ENCODE measurements at places on chromosomes 5 and 9.

DNA sequence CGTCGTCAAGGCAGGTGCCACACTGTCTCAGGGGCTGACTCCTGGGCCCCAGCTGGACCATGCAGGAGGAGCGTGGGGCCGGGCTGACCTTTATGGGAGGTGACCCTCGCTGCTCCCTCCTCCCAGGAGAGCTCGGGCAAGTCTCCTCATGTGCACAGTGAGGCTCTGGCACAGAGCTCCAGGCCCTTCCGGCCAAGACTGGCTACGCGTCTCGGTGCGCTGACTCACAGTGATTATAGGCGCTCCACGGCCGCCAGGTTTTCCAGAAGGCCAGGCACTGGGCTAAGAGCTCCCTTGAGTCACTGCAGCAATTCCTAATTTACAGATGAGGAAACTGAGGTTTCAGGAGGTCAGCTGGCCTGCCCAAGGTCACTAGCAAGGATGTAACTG, 47.4 kb downstream of the VAV2 start:
- no peaks in the 10 kb centered on the region for H3K36me3 ChIP-seq
- no peak overlapping the region for H3K27ac ChIP-seq
- H3K4me3 ChIP-seq, result no peak overlapping the region
- no peaks in the 10 kb centered on the region for H3K4me1 ChIP-seq

- no peaks in the 10 kb centered on the region for H3K36me3 ChIP-seq
- no peaks in the 10 kb centered on the region for H3K4me1 ChIP-seq
- DNase-seq, result no peak
- no peak overlapping the region for H3K4me3 ChIP-seq
Measured at GRCh38 chr5:6246820-6247437, 131.4 kb downstream of the MED10 start.

GRCh38 chr5:102596113-102596512, 97.3 kb upstream of the SLCO6A1 start:
- H3K4me3 ChIP-seq, result no peak overlapping the region
- DNase-seq, result no peak
- H3K36me3 ChIP-seq, result no peaks in the 10 kb centered on the region
- no peaks in the 10 kb centered on the region for H3K4me1 ChIP-seq
- H3K27ac ChIP-seq, result no peak overlapping the region
- H3K27me3 ChIP-seq, result no peaks in the 10 kb centered on the region

GRCh38 chr5:9361835-9362234, 184.0 kb downstream of the SEMA5A start:
- H3K27ac ChIP-seq, result no peak overlapping the region
- H3K36me3 ChIP-seq, result no peaks in the 10 kb centered on the region
- peak; percentile 68 for DNase-seq
- no peaks in the 10 kb centered on the region for H3K27me3 ChIP-seq
- H3K4me3 ChIP-seq, result no peak overlapping the region

GRCh38 chr5:10519729-10520128, 44.1 kb upstream of the ANKRD33B start:
- no peak overlapping the region for H3K27ac ChIP-seq
- H3K4me3 ChIP-seq, result no peak overlapping the region
- H3K27me3 ChIP-seq, result no peaks in the 10 kb centered on the region
- DNase-seq, result no peak
- H3K36me3 ChIP-seq, result no peaks in the 10 kb centered on the region

DNA sequence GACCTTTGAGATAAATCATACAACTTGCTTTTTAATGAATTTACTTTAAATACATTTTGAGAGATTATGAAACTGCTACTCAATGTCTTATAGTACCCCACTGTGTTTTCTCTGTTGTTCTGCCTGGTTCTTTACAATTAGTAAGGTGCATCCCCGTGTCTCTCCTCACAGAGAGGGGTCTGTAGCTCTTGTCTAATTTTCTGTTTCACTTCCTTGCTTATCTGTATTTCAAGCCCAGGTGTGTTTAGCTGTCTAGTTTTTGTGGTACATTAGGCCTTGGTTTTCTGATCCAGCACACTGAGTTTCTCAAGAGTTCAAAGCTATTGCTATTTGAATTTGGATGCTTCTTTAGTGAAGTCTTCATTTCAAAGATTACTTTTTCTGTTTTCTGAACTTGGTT, 105.1 kb downstream of the MAST4 start:
- H3K27me3 ChIP-seq, result no peaks in the 10 kb centered on the region
- no peak overlapping the region for H3K27ac ChIP-seq
- H3K36me3 ChIP-seq, result no peaks in the 10 kb centered on the region
- H3K4me1 ChIP-seq, result no peaks in the 10 kb centered on the region

GRCh38 chr5:1542781-1543180, 19.0 kb upstream of the LPCAT1 start:
- peak; percentile 77 for DNase-seq
- no peak overlapping the region for H3K4me3 ChIP-seq
- H3K27ac ChIP-seq, result no peak overlapping the region
- H3K4me1 ChIP-seq, result no peaks in the 10 kb centered on the region
- no peaks in the 10 kb centered on the region for H3K36me3 ChIP-seq
- no peaks in the 10 kb centered on the region for H3K27me3 ChIP-seq

DNA sequence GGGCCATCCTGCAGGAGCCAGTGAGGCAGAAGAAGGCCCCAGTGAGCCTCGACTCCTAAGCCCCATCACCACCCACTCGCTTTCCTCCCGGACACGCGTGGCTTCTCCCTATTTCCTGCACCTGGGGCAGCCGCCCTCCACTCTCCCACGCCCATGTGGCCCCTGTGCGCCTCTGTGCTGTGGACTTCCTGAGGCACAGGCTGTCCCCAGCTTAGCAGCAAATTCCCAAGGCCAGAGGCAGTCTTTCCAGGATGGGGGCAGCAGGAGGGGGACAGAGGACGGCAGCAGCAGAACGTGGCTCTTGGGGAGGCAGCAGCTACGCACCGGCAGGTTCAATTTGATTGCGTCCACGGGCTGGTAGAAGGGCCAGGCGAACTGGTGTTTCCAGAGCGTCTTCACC, 14.9 kb downstream of the BRD3 start:
- no peak for DNase-seq
- no peak overlapping the region for H3K4me3 ChIP-seq
- peaks cover 8% of the 10 kb centered on the region for H3K36me3 ChIP-seq

DNA sequence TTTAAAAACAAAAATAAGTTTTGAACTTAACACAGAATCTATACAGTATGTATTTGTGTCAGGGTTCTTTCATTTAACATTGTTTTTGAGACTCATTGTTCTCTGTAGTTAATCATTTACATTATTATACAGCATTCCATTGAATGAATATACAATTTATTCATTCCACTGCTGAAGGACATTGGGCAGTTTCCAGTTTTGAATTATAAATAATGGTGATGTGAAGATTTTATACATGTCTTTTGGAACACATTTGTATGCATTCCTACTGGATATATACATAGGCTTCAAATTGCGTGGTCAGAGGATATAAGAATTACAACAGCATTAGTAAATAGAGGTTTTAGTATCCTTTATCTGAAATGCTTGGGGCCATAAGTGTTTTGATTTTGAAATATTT, 72.0 kb downstream of the CEP120 start:
- no peak overlapping the region for H3K4me3 ChIP-seq
- no peaks in the 10 kb centered on the region for H3K27me3 ChIP-seq
- no peak overlapping the region for H3K27ac ChIP-seq
- H3K4me1 ChIP-seq, result no peaks in the 10 kb centered on the region

- no peaks in the 10 kb centered on the region for H3K36me3 ChIP-seq
- H3K4me3 ChIP-seq, result no peak overlapping the region
- no peaks in the 10 kb centered on the region for H3K27me3 ChIP-seq
- H3K4me1 ChIP-seq, result no peaks in the 10 kb centered on the region
- DNase-seq, result no peak
- no peak overlapping the region for H3K27ac ChIP-seq
Measured at GRCh38 chr5:140591747-140592372, 27.2 kb downstream of the SLC35A4 start.

- peak overlapping the region; percentile 72 for H3K4me3 ChIP-seq
- peak overlapping the region; percentile 90 for H3K27ac ChIP-seq
- no peaks in the 10 kb centered on the region for H3K27me3 ChIP-seq
- H3K4me1 ChIP-seq, result peaks cover 13% of the 10 kb centered on the region
- peaks cover 8% of the 10 kb centered on the region for H3K36me3 ChIP-seq
- DNase-seq, result no peak
Measured at GRCh38 chr5:140563596-140563995, 802 bp downstream of the APBB3 start.

DNA sequence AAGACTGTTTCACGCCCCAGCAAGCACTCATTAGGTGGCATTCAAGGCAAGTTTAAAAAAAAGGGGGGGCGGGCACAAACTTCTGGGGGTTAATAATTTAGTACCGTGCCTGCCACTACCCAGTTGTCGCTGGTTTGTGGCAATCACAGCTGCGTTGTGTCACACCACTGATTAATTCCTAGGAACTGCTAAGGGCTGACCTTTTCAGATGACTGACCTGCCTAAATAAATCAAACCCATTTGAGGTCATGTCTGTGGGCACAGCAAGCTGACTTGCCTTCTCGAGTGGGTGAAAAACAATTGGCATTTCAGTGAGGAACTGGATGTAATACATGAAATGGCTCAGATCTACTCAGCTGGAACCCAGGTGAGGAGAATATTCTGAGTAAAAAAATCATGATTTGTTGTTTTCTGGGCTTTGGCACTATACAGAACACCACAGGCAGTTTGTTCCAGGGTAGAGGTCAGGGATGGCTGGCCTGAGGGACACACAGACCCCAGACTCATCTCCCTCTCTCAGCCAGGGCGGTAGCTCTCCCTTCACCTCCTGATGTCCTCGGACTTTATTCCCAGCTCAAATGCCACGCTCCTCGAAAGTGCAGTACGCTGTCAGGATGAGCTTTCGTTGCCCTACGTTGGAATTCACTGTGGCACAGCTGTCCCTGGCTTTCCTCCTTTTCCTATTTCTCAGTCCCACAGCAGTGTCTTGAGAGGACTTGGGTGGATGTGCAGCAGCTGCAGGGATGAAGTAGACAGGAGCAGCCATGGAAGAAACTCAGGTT, 15.5 kb upstream of the MGAT1 start:
- H3K27me3 ChIP-seq, result no peaks in the 10 kb centered on the region
- DNase-seq, result no peak
- H3K4me1 ChIP-seq, result no peaks in the 10 kb centered on the region
- H3K36me3 ChIP-seq, result no peaks in the 10 kb centered on the region

DNA sequence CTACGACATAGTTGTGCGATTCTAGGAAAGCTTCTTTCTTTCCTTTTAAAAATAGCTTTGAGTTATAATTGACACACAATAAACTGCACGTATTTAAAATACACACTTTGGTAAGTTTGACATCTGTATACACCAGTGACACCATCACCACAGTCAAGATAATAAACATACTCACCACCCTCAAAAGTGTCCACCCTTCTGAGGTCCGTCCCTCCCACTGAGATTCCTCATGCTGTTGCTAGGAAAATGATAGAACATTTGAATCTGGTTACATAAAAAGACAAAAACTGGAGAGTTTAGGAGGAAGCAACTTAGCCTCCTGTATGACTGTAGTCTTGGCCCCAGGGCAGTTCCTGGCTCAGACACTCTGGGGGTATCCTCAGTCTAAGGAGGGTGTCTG, 17.2 kb downstream of the S100Z start:
- no peaks in the 10 kb centered on the region for H3K36me3 ChIP-seq
- H3K4me1 ChIP-seq, result no peaks in the 10 kb centered on the region
- H3K27me3 ChIP-seq, result no peaks in the 10 kb centered on the region
- no peak for DNase-seq
- no peak overlapping the region for H3K27ac ChIP-seq
- no peak overlapping the region for H3K4me3 ChIP-seq

DNA sequence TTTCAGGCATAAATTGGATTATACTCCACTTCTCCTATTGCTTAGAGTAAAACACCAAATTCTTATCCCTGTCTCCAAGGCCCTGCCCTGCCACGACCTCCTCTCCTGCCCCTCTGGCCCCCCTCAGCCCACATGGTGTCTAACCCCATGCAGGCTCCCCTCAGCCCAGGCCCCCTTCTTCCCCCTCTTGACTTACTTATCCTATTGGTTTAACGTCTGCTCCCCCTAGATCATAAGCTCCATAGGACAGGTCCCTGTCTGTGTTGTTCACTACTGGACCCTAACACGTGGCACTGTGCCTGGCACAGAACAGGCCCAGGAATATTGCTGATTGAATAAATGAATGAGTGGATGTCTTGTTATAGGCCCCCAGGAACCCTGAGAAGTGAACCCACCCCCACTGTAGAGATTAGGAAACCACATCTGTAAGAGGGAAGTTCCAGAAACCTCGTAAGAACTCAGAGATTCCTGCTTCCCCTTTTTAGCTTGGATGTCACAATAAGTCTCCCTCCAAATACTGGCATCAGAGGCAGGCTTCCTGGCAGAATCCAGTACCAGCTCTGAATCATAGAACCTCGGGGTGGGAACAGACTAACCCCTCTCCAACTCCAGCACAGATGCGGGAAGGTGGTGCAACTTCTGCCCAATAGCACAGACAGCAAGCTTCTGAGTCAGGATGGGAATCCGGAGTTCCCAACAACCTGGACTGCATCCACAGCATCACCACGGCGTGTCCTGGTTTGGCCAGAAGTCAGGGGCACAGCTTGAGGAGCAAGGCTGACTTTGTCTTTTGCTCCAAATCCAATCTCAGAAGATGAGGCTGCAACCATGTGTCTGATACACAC, 31.5 kb downstream of the HRH2 start:
- H3K4me1 ChIP-seq, result no peaks in the 10 kb centered on the region
- H3K36me3 ChIP-seq, result no peaks in the 10 kb centered on the region
- H3K27me3 ChIP-seq, result no peaks in the 10 kb centered on the region
- no peak for DNase-seq
- H3K27ac ChIP-seq, result no peak overlapping the region

GRCh38 chr9:95852059-95853032, 23.1 kb upstream of the ERCC6L2 start:
- no peaks in the 10 kb centered on the region for H3K36me3 ChIP-seq
- H3K4me3 ChIP-seq, result no peak overlapping the region
- no peak for DNase-seq
- H3K27ac ChIP-seq, result no peak overlapping the region
- H3K27me3 ChIP-seq, result no peaks in the 10 kb centered on the region
- H3K4me1 ChIP-seq, result no peaks in the 10 kb centered on the region

GRCh38 chr9:91945277-91946085, 4.5 kb downstream of the ROR2 start:
- H3K36me3 ChIP-seq, result no peaks in the 10 kb centered on the region
- no peaks in the 10 kb centered on the region for H3K4me1 ChIP-seq
- H3K4me3 ChIP-seq, result no peak overlapping the region
- peaks cover 27% of the 10 kb centered on the region for H3K27me3 ChIP-seq
- DNase-seq, result peak; percentile 58

- no peak for DNase-seq
- H3K27ac ChIP-seq, result no peak overlapping the region
- H3K4me1 ChIP-seq, result no peaks in the 10 kb centered on the region
- no peak overlapping the region for H3K4me3 ChIP-seq
- H3K27me3 ChIP-seq, result no peaks in the 10 kb centered on the region
Measured at GRCh38 chr5:73272351-73272750, 99.4 kb downstream of the TMEM174 start.

GRCh38 chr9:134855900-134856377, 24.7 kb upstream of the FCN2 start:
- no peak overlapping the region for H3K4me3 ChIP-seq
- no peaks in the 10 kb centered on the region for H3K36me3 ChIP-seq
- H3K4me1 ChIP-seq, result no peaks in the 10 kb centered on the region
- H3K27me3 ChIP-seq, result no peaks in the 10 kb centered on the region
- H3K27ac ChIP-seq, result no peak overlapping the region
- DNase-seq, result no peak
